Glutamatergic neuron (in vitro differentiated cells): ENCODE measurements at places on chromosomes 6 and 20. TPM values are rescaled to one million over a fixed set of nuclear protein-coding genes. Genes with fewer than 3 reads are reported as not detected.
A peak's percentile ranks its signal among the peaks of the same experiment; 100 is the strongest.

DNA sequence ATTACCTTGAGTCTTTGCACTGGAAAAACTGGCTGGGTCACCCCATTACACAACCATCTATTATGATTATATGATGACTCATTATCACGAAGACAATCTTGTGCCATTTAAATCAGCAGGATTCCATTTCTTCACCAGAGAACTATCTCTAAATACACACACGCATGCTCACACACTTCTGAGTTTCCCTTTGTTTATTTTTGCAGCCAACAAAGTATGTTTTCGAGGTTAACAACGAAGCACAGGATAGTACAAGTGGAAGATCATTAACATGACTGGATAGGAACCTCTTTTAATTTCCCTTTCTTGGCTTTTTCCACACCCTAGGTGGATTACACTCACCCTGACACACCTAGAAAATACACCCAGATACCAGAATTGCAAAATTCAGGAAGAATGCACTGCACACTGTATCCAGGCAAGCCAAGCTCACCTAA lies 18.9 kb downstream of the PERP start:
- DNase-seq: no peak
- no peak overlapping the region for H3K4me3 ChIP-seq
- H3K36me3 ChIP-seq: no peaks in the 10 kb centered on the region
- H3K4me1 ChIP-seq: no peaks in the 10 kb centered on the region
- H3K27me3 ChIP-seq: no peaks in the 10 kb centered on the region
- H3K27ac ChIP-seq: no peak overlapping the region

GRCh38 chr20:59776626-59777330 lies 156.7 kb downstream of the SYCP2 start:
- H3K36me3 ChIP-seq: peaks cover 31% of the 10 kb centered on the region
- H3K4me1 ChIP-seq: peaks cover 26% of the 10 kb centered on the region
- H3K27ac ChIP-seq: no peak overlapping the region
- H3K4me3 ChIP-seq: no peak overlapping the region

DNA sequence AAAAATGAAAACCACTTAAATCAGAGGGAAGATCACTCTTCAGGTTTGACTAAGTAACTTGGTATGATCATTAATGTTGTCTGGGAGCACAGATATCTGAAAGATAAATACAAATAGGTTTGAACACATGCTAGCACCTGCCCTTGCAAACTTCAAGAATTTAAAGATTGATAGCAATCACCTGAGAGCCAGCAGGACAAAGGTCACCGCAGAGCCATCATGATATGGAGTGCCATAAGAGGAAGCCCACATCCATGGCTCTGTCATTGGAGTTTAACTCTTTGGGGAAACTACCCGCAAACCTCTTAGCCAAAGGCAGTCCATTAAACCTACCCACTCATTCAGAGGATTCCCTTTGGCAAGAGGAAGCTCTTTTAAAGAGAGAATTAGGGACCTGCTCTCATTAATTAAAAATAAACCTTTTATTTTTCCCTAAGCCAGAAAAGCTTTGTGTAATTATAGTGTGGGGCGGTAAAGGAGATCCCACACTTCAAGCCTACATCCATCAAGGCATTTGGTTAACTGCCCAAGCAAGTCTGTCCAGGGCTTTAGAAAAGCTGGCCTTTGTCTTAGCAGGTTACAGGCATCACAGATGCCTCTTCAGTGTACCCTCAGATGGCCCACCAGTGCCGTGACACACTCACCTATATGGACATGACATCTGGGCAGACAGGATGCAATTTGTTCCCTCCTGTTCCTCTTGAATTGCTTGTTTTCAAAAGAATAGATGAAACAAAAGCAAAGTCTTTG lies 73.0 kb downstream of the SASH1 start:
- no peaks in the 10 kb centered on the region for H3K27me3 ChIP-seq
- no peaks in the 10 kb centered on the region for H3K36me3 ChIP-seq
- peak overlapping the region; percentile 34 for H3K27ac ChIP-seq
- H3K4me3 ChIP-seq: no peak overlapping the region
- DNase-seq: no peak
- peaks cover 18% of the 10 kb centered on the region for H3K4me1 ChIP-seq

- peaks cover 21% of the 10 kb centered on the region for H3K4me1 ChIP-seq
- peaks cover 7% of the 10 kb centered on the region for H3K36me3 ChIP-seq
- peaks cover 37% of the 10 kb centered on the region for H3K27me3 ChIP-seq
- peak overlapping the region; percentile 81 for H3K4me3 ChIP-seq
These were observed 9.6 kb downstream of the CCM2L start for GRCh38 chr20:32019563-32020463.

DNA sequence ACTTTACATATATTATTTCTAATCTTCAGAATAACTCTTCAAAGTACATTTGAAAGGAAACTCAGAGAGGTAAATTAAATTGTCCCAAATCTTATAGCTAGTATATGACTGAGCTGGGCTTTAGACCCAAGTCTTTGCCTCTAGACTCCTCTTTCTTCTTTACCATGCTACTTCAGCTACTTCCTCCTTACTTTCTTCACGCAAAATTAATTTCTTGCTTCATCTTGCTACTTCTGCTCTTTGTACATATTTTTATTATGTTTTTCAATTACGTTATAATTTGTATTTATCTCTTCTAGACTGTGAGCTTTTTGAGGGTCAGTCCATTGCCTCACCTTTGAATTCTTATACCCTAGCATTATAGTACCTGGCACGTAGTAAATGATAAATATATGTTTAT lies 5.3 kb downstream of the TMEM170B start:
- H3K4me3 ChIP-seq: no peak overlapping the region
- H3K27ac ChIP-seq: no peak overlapping the region
- H3K36me3 ChIP-seq: no peaks in the 10 kb centered on the region

DNA sequence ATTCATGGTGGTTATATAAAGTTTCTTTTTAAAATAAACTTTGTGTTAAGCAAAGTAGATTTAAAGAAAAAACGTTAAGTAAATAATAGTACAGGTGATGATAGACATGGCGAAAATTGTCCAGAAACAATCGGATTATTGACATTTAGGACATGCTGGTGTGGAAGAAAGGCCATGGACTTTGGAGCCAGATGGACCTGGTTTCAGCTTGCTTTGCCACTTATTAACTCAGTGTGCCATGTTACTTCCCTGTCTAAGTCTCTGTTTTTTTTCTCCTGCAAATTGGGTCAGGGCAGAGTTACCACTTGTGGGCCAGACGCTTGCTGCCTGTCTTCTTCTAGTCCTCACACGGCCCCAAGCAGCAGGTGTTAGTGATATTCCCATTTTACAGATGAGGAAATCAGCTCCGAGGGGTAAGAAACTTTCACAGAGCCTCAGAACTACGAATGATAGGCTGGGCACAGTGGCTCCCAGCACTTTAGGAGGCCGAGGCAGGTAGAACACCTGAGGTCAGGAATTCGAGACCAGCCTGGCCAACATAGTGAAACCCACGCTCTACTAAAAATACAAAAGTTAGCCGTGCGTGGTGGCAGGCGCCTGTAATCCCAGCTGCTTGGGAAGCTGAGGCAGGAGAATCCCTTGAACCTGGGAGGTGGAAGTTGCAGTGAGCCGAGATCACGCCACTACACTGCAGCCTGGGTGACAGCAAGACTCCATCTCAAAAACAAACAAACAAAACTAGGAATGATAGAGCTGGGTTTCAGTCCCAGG lies 12.4 kb downstream of the KIF3B start:
- H3K4me1 ChIP-seq: peaks cover 3% of the 10 kb centered on the region
- H3K27me3 ChIP-seq: peaks cover 2% of the 10 kb centered on the region
- no peak overlapping the region for H3K27ac ChIP-seq
- no peak for DNase-seq

GRCh38 chr20:760751-761417 lies 7.4 kb downstream of the SLC52A3 start:
- no peaks in the 10 kb centered on the region for H3K4me1 ChIP-seq
- no peak overlapping the region for H3K27ac ChIP-seq
- H3K36me3 ChIP-seq: peaks cover 4% of the 10 kb centered on the region
- H3K27me3 ChIP-seq: peaks cover 2% of the 10 kb centered on the region

DNA sequence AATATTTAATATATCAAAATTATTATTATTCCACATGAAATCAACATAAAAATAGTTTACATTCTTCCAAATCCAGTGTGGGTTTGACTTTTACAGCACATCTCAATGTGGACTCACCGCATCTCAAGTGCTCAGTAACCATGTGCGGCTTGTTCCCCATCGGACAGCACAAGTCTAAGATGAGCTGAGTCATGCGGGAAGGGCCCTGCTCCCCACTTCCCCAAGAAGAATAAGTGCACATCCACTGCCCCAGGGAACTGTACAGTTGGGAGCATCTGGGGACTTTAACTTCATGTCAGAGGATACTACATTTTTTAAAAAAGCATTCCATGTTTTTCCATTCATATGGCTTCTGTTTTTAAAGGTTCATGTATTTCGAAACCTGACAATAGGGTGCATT lies 325.6 kb downstream of the BTBD3 start:
- no peak overlapping the region for H3K27ac ChIP-seq
- no peak for DNase-seq

GRCh38 chr6:25014791-25015560 lies 79.2 kb upstream of the RIPOR2 start:
- peaks cover 16% of the 10 kb centered on the region for H3K4me1 ChIP-seq
- no peak for DNase-seq
- H3K27ac ChIP-seq: peak overlapping the region; percentile 0
- no peak overlapping the region for H3K4me3 ChIP-seq

DNA sequence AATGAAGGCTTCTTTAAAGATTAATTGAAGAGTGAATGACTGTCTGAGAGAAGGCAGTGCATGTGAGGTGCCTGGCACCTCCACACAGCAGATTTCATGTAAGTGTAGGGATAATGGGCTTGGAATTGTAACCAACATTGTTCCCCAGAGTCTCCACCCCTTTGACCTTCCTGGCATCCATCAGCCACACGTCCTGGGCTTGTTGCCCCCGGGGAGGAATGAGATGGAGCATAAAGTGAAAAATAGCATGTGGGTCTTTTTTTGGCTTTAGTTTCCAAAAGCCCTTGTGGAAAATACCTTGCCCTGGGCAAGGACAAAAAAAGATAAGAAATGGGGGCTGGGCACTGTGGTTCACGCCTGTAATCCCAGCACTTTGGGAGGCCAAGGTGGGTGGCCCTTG lies 242.2 kb upstream of the ECI2 start:
- no peak overlapping the region for H3K4me3 ChIP-seq
- H3K36me3 ChIP-seq: peaks cover 13% of the 10 kb centered on the region
- no peak overlapping the region for H3K27ac ChIP-seq
- DNase-seq: no peak
- peaks cover 27% of the 10 kb centered on the region for H3K4me1 ChIP-seq
- H3K27me3 ChIP-seq: peaks cover 6% of the 10 kb centered on the region

DNA sequence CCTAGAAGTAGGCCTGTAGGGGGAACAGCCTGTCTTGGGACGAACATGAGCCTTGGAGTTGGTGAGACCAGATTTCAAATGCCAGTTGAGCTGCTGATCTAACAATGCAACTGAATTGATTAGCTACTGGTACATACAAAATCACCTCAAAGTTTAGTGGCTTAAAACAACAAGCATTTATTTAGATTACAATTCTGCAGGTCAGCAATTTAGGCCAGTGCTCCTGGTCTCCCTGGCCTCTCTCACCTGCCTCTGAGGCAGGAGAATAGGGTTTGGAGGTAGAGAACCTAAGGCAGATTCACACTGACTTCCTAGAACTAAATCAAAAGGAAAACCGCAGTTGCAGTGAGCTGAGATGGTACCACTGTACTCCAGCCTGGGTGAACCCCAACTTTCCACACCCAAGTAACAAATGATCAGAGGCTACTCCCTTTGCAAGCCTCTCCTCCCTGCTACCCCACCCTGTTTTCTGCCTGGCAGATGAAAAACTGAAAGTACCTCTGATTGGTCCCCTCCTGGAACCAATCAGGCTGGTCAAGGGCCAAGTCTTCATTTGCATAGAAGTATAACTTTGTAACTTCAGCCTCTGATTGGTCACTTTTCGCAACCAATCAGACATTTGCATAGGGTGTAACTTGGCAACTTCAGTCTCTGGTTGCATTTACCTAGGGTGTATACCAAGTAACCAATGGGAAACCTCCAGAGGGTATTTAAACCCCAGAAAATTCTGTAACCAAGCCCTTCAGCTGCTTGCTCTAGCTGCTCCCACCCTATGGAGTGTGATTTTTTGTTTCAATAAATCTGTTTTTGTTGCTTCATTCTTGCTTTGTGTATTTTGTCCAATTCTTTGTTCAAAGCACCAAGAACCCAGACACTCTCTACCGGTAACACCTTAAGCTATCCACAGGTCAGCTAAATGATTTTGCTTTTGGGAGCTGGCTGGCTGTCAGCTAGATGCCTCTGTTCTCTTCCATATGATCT lies 8.1 kb upstream of the UBR2 start:
- H3K4me1 ChIP-seq: no peaks in the 10 kb centered on the region
- no peak for DNase-seq
- H3K4me3 ChIP-seq: no peak overlapping the region
- H3K36me3 ChIP-seq: peaks cover 5% of the 10 kb centered on the region

GRCh38 chr6:157885876-157886275 lies 62.8 kb downstream of the SNX9 start:
- H3K27ac ChIP-seq: no peak overlapping the region
- peaks cover 6% of the 10 kb centered on the region for H3K27me3 ChIP-seq
- H3K36me3 ChIP-seq: peaks cover 20% of the 10 kb centered on the region
- H3K4me3 ChIP-seq: no peak overlapping the region
- no peak for DNase-seq
- H3K4me1 ChIP-seq: peaks cover 12% of the 10 kb centered on the region

Gene GPX5
- not detected for total RNA-seq

Gene MYLK4
- total RNA-seq: 0.49 TPM

Gene EFCAB8
- not detected for total RNA-seq

Gene MOXD1
- not detected for total RNA-seq

Gene IL17A
- total RNA-seq: not detected
